Purkinje cell (primary cell): ENCODE measurements at places on chromosomes 1 and 21. TPM values are rescaled to one million over a fixed set of nuclear protein-coding genes. Genes with fewer than 3 reads are reported as not detected.

NBPF10 gene
- polyA plus RNA-seq, result 0.46 and 0.77 TPM in 2 replicates

ERG gene
- 0.04 TPM in 1 of 2 replicates, not detected in the other for polyA plus RNA-seq

S100A16 gene
- polyA plus RNA-seq, result 4.3 and 12.6 TPM in 2 replicates

CGN gene
- polyA plus RNA-seq, result 0.18 and 1.5 TPM in 2 replicates

ACOT11 gene
- 0.85 and 0.95 TPM in 2 replicates for polyA plus RNA-seq

CACNA1S gene
- not detected in 2 replicates for polyA plus RNA-seq

GPR161 gene
- polyA plus RNA-seq, result 1.8 and 2.0 TPM in 2 replicates

AMPD1 gene
- polyA plus RNA-seq, result not detected in 2 replicates

SYTL1 gene
- not detected in 2 replicates for polyA plus RNA-seq

TEDDM1 gene
- polyA plus RNA-seq, result not detected in 2 replicates

SERPINC1 gene
- not detected in 2 replicates for polyA plus RNA-seq

MCOLN3 gene
- polyA plus RNA-seq, result not detected in 2 replicates

FAM72C gene
- 1.3 and 1.8 TPM in 2 replicates for polyA plus RNA-seq

NLRP3 gene
- polyA plus RNA-seq, result 6.0 and 12.5 TPM in 2 replicates

CD1B gene
- not detected in 2 replicates for polyA plus RNA-seq

LIN28A gene
- not detected in 2 replicates for polyA plus RNA-seq

USP48 gene
- 21.5 and 37.5 TPM in 2 replicates for polyA plus RNA-seq

RAB25 gene
- 1.9 TPM in 1 of 2 replicates, not detected in the other for polyA plus RNA-seq

SH2D1B gene
- 2.2 TPM in 1 of 2 replicates, not detected in the other for polyA plus RNA-seq

PGBD5 gene
- 8.1 TPM in 2 replicates for polyA plus RNA-seq

RAB3GAP2 gene
- polyA plus RNA-seq, result 46.0 and 57.9 TPM in 2 replicates

RIPK4 gene
- polyA plus RNA-seq, result not detected in 2 replicates

UCHL5 gene
- polyA plus RNA-seq, result 73.1 and 73.2 TPM in 2 replicates

SPRR4 gene
- not detected in 2 replicates for polyA plus RNA-seq

CADM3 gene
- polyA plus RNA-seq, result 12.1 and 16.4 TPM in 2 replicates

WNT9A gene
- not detected in 2 replicates for polyA plus RNA-seq

TCHHL1 gene
- polyA plus RNA-seq, result not detected in 2 replicates

OVAAL gene
- not detected in 2 replicates for polyA plus RNA-seq

CDC42SE1 gene
- 11.7 and 17.5 TPM in 2 replicates for polyA plus RNA-seq

GJC2 gene
- 0.17 and 0.28 TPM in 2 replicates for polyA plus RNA-seq

NEXN gene
- 180 and 196 TPM in 2 replicates for polyA plus RNA-seq

USH2A gene
- 0.20 TPM in 1 of 2 replicates, not detected in the other for polyA plus RNA-seq

FCN3 gene
- not detected in 2 replicates for polyA plus RNA-seq

KRTAP12-2 gene
- not detected in 2 replicates for polyA plus RNA-seq

FAM177B gene
- 1.0 and 1.9 TPM in 2 replicates for polyA plus RNA-seq

NPPA gene
- 1.8 TPM in 1 of 2 replicates, not detected in the other for polyA plus RNA-seq

LRRC39 gene
- 2.4 and 4.7 TPM in 2 replicates for polyA plus RNA-seq

E2F2 gene
- polyA plus RNA-seq, result not detected in 2 replicates

WRAP73 gene
- 3.4 and 4.3 TPM in 2 replicates for polyA plus RNA-seq

MIGA1 gene
- polyA plus RNA-seq, result 41.2 and 44.3 TPM in 2 replicates

SPRR2A gene
- polyA plus RNA-seq, result not detected in 2 replicates

HAPLN2 gene
- polyA plus RNA-seq, result not detected in 2 replicates

SLC6A9 gene
- polyA plus RNA-seq, result 1.5 and 1.6 TPM in 2 replicates

FCER1G gene
- polyA plus RNA-seq, result 2.9 and 7.6 TPM in 2 replicates

S1PR1 gene
- polyA plus RNA-seq, result 24.9 and 36.8 TPM in 2 replicates

ABCA4 gene
- not detected in 2 replicates for polyA plus RNA-seq

GUCA2A gene
- polyA plus RNA-seq, result not detected in 2 replicates

TFF3 gene
- not detected in 2 replicates for polyA plus RNA-seq

OR2L5 gene
- not detected in 2 replicates for polyA plus RNA-seq

PPCS gene
- 110 and 116 TPM in 2 replicates for polyA plus RNA-seq
